ENCODE measurements at places on chromosomes 1 and 21. TPM values are rescaled to one million over a fixed set of nuclear protein-coding genes. Genes with fewer than 3 reads are reported as not detected.

DNA sequence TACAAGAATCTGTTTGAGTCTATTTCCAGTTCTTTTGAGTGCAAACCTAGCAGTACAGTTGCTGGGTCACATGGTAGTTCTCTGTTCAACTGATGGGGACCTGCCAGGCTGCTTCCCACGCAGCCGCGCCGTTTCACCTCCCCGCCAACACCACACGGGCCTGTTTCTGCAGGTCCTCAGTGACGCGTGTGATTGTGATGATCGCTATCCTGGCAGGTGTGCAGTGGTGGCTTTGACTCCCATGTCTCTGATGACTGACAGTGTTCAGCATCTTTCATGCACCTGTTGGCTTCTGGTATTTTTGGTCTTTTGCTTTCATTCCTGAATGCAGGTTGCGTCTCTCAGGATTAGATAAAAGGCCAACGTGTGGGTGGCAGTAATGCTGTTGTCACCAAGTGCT lies 41.6 kb downstream of the FAAP20 start:
- peaks cover 74% of the 10 kb centered on the region for H3K36me3 ChIP-seq
- no peak for DNase-seq
- H3K4me1 ChIP-seq: peaks cover 5% of the 10 kb centered on the region
- H3K4me3 ChIP-seq: no peak overlapping the region

GRCh38 chr21:33266789-33267135 lies 595 bp downstream of the IL10RB start:
- no peak for DNase-seq
- H3K27ac ChIP-seq: peak overlapping the region; percentile 29
- peak overlapping the region; percentile 69 for H3K4me3 ChIP-seq
- peaks cover 28% of the 10 kb centered on the region for H3K36me3 ChIP-seq

DNA sequence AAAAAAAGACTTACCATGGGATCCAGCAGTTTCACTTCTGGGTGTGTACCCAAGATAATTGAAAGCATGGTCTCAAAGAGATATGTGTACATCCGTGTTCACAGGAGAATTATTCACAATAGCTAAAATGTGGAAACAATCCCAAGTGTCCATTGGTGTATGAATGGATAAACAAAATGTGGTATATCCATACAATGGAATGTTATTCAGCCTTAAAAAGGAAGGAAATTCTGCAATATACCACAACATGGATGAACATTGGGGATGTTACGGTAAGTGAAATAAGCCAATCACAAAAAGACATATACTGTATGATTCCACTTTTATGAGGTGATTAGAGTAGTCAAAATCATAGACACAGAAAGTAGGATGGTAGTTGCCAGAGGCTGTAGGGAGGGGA lies 7.0 kb upstream of the TUT4 start:
- no peaks in the 10 kb centered on the region for H3K36me3 ChIP-seq
- H3K27ac ChIP-seq: no peak overlapping the region
- no peaks in the 10 kb centered on the region for H3K4me1 ChIP-seq
- no peaks in the 10 kb centered on the region for H3K27me3 ChIP-seq
- H3K4me3 ChIP-seq: no peak overlapping the region

DNA sequence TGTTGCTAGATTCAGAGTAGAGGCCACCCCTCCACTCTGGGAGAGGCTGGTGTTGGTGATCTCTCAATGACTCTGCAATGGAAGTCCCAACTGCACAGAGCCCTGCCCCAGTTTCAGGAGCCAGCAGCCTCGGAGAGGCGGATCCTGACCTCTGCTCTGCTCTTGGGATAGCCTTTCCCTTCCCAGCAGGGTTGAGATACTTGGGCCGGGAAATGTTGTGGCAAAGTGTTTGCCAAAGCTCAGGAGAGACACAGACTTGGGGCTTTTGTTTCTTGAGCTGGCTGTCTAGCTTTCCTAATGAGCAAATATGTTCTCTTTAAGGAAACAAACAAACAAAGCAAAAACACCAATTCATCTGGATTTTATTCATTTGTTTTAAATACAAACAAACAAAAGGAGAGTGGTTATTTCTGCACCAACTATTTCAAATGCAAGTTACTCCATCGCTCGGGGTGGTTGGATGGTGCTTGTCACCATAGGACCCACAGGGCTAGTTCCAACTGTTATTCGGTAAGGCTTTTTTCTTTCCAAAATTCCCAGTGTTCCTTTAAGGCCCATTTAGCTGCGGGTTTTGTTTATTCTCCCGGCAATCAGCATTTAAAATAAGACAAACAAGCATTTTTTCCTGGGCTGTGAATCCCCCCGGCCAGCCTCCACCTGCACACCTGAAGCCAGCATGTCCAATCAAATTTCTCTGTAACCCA lies 193.9 kb upstream of the LMO4 start:
- H3K4me1 ChIP-seq: peaks cover 31% of the 10 kb centered on the region
- no peaks in the 10 kb centered on the region for H3K36me3 ChIP-seq
- H3K4me3 ChIP-seq: no peak overlapping the region

DNA sequence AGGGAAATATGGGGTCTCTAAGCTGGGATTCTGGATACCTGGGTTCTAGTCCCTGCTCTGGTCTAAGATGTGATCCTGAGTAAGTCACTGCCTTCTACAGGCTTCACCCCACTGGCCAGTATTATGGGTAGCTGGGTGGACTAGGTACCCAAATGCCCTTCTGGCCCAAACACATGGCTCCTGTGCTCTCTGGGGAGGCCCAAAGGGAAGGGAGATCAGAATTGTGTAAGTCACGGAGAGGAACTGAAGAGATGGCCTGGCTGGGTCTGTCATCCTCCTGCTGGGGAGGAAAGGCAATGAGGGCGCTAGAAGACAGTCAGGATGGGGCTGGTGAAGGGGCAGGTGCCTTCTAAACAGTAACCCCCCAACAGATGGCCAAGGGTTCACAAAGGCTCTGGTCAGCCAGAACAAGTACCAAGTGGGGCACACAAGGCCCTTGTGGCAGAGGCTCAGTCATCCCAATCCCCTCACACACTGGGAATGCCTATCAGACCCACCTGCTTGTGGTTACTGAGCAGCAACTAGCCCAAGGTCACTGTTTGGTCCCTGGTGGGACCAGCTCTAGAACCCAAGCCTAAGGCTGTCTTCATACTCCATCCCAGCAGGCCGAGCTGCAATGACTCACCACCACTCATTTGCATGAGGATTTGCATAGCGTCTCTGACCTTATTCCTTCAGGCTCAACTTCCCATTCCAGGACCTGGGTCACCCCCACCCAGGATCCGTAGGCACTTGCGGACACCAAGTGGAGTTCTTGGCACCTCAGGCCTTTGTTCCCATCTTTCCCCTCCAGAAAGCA lies 9.2 kb downstream of the MEF2D start:
- no peak overlapping the region for H3K4me3 ChIP-seq
- DNase-seq: no peak
- peaks cover 34% of the 10 kb centered on the region for H3K36me3 ChIP-seq
- H3K4me1 ChIP-seq: peaks cover 97% of the 10 kb centered on the region

DNA sequence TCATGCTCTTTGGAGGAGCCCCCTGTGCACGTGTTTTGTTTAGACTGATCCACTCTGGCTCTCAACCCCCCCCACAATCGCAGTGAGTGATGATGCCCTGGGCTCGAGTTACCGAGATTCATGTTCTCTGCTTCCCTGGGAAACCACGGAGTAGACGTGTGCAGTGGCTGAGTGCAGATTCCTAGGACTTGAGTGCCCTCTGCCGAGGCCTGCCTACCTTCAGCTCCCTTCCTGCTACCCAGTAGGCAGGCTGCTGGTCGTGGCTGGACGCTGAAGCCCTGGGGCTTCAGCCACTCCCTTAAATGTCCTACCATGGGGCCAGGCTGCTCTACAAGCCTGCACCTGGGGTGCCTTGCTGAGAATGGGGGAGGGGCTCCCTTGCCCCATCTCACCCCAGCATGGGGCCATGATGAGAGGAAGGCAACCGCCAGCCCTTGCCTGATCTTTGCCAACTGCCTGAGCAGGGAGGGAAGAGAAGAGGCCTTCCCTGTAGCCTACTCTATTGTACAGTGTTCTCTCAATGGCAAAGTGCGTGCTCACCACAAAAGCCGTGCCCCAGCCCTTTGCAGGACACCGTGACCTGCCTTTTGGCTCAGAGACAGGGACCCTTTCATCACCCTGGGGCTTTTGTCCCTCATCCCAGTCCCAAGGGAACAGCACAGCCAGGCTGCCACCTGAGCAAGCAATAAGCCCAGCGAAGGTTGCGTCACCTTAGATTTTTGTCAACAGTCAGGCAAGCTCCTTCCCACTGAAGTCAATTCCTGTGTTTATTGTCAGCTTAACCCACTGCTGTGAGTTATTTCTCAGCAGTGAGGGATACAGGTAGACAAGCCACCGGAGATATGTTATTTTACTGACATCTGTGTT lies 4.1 kb upstream of the GRIK3 start:
- peaks cover 58% of the 10 kb centered on the region for H3K4me1 ChIP-seq
- peak; percentile 97 for DNase-seq
- no peaks in the 10 kb centered on the region for H3K36me3 ChIP-seq

GRCh38 chr1:221511797-221512196 lies 230.1 kb downstream of the DUSP10 start:
- no peak overlapping the region for H3K27ac ChIP-seq
- no peaks in the 10 kb centered on the region for H3K4me1 ChIP-seq
- no peaks in the 10 kb centered on the region for H3K36me3 ChIP-seq
- no peak overlapping the region for H3K4me3 ChIP-seq
- no peaks in the 10 kb centered on the region for H3K27me3 ChIP-seq

DNA sequence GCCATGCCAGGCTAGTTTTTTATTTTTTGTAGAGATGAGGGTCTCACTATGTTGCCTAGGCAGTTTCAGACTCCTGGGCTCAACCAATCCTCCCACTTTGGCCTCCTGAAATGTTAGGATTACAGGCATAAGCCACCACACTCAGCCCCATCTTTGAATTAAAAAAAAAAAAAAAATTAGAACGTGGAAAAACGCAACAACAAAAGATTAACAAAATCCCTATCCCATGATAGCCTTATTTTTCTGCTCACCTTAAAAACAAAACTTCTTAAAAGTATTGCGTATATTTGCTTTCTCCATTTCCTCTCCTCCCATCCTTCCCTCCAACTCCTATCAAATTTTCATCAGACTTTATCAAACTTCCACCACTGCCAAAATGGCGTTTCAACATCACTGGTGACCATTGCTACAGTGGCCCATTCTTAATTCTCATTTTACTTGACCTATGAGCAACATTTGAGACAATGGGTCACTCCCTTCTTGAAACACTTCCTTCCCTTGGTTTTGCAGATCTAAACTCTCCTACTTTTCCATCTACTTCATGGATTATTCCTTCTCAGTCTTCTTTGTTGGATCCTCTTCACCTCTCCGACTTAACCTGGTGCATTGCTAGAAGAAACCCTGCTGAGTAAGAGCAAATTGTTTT lies 579 bp upstream of the ZNF684 start:
- H3K27me3 ChIP-seq: no peaks in the 10 kb centered on the region
- H3K4me1 ChIP-seq: peaks cover 3% of the 10 kb centered on the region
- H3K27ac ChIP-seq: peak overlapping the region; percentile 87
- no peak for DNase-seq
- no peaks in the 10 kb centered on the region for H3K36me3 ChIP-seq

DNA sequence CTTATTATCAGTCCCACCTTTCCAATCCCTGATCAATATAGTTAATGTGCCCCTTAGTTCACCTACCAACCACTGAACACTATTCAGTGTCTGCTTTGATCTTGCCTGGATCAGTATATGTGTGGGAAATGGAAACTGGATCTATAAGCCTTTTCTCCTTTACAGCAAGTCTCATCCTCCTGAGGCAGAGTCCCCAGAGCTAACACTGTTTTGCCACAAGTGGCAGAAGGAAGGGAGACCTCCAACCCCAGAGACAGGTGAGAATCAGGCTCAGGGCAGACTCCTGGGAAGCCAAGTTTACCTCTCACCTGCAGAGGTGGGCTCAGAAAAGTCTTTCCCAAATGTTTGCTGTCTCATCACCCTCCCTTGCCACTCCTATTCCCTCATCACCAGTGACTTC lies at the start of gene OR6N2:
OR6N2 (minus strand) TSS at position 101 of the 400 bp plus-strand sequence. CDS start 3,569 bp downstream, outside the sequence.
- H3K27ac ChIP-seq: no peak within 1 kb of the TSS
- no peak for DNase-seq
- H3K4me1 ChIP-seq: no peaks in the 10 kb centered on the region
- no peak within 1 kb of the TSS for H3K4me3 ChIP-seq

DNA sequence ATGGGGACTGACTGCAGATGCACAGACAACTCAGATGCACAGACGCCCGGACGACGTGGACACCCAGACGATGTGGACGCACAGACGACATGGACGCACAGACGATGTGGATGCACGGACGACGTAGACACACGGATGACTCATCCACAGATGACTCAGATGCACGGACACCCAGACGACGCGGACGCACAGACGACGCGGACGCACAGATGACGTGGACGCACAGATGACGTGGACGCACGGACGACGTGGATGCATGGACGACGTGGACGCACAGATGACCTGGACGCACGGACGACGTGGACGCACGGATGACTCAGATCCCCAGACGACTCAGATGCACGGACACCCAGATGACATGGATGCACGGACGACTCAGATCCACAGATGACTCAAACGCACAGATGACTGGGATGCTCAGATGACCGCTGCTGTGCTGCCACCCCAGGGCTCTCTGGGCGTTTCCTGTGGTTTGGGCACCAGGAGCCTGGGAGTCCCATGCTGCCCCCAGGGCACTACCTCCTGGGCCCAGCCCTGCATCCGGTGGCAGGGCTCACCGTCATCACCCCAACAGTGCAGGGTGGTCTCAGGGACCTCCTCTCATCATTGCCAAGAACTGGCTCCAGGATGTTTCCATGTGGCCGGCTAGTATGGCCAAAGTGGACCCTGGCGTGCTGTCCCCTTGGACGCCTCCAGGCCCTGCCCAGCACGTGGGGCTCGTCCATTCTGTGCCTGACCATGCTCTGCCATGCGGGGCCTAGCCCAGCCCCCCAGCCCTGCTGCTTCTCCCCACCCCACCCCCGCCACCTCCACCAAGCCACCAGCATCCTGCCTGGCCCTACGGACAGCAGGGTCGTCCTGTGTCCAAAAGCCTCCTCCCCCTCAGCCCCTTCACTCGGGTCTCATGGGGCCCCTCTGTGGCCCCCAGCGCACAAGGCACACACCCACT lies 14.0 kb downstream of the FAAP20 start:
- H3K27ac ChIP-seq: no peak overlapping the region
- peaks cover 12% of the 10 kb centered on the region for H3K4me1 ChIP-seq
- peaks cover 97% of the 10 kb centered on the region for H3K36me3 ChIP-seq
- no peak overlapping the region for H3K4me3 ChIP-seq
- no peak for DNase-seq

DNA sequence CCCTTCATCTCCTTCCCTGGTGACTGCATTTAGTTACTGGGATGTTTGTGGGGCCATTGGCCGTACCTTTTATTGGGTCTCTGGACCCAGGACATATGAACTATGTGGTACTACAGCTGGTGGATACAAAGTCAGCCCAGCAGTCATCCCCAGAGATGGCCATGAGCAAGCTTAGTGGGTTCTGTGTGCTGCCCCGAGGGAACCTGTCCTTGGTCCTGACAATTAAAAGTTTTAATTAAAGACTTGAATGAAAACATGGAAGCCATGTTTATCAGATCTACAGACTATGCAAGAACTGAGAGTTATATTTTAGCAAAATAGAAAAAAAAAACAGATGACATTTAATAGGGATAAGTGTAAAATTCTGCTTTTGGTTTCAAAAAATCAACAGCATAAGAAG lies 2.8 kb upstream of the NES start:
- no peak overlapping the region for H3K27ac ChIP-seq
- DNase-seq: no peak
- H3K36me3 ChIP-seq: peaks cover 2% of the 10 kb centered on the region

The DNAH14 gene
- 51.4 TPM for total RNA-seq

The SHISAL2A gene
- 1.1 TPM for total RNA-seq

The SLC16A1 gene
- total RNA-seq: 98.0 TPM

The PODN gene
- 4.2 TPM for total RNA-seq

The GJA9 gene
- not detected for total RNA-seq

Measured in spinal cord (tissue), 10 donors.